ENCODE measurements at places on chromosomes 7 and 10.

DNA sequence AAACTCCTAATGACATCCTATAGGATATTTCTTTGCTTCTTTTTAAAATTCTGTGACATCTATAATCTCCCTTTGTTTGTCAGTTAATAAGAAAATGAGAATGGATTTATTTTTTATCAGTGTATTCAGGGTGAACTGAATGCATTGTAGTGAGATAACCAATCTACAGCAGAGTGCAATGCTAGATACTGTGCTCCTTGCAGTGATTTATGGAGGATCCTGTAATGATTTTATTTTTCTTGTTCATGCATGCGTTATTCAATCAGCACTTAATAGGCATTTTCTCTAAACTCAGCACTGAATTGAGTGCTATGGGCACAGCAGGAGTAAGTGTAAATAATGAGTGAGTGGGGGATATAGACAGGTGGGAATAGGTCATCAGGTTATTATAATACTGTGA, 253.9 kb downstream of the CDK14 start:
- no peak for DNase-seq

- no peak for DNase-seq
These were observed 212.3 kb downstream of the TCERG1L start for GRCh38 chr10:131099028-131099726.

GRCh38 chr7:136956671-136957070, 88.2 kb downstream of the CHRM2 start:
- DNase-seq, result no peak

DNA sequence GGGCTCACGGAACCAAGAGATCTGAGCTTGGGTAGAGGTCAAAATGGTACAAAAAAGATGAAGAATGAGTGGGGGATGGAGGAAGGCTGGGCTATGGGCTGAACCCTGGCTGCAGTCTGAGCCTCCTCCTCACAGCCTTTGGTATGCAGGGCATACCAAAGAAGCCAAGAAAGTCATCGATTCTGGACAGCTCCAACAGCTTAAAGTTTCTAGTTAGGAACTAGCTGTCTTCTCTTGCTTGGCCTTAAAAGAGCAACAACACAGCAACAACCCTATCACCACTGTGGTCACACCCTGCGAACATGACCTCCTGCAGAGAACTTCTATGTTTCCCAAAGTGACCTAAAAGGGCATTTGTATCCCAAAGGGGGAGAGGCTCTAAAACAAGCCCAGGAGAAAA, 126.1 kb upstream of the EFCAB10 start:
- DNase-seq, result no peak

DNA sequence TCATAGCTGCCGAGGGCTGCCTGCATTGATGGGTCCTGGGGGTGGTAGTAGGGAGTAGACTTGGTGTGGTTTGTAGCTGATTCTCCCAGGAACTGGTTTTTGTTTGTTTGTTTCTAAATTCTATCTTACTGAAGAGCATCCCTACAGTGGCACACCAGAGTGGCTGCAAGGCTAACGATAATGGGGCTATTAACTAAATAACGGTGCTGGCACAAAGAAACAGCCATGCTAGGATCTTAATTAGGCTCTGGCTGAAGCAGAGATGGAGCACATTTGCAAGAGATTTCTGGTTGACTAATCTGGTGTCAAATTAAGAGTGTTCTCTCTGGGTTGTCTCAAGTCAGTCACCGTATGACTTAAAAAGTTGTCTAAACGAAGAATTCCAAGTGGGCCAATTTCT, 590.0 kb downstream of the NRG3 start:
- DNase-seq, result no peak

GRCh38 chr7:132518102-132518838, 58.0 kb downstream of the PLXNA4 start:
- DNase-seq, result peak; percentile 7

GRCh38 chr7:14762561-14762960, 140.0 kb downstream of the DGKB start:
- no peak for DNase-seq

GRCh38 chr10:10313149-10313835, 704.4 kb upstream of the CELF2 start:
- no peak for DNase-seq

GRCh38 chr10:5563321-5563961, 38.7 kb downstream of the CALML3 start:
- no peak for DNase-seq

- no peak for DNase-seq
These were observed 194.2 kb upstream of the SLC26A5 start for GRCh38 chr7:103640031-103640779.

DNA sequence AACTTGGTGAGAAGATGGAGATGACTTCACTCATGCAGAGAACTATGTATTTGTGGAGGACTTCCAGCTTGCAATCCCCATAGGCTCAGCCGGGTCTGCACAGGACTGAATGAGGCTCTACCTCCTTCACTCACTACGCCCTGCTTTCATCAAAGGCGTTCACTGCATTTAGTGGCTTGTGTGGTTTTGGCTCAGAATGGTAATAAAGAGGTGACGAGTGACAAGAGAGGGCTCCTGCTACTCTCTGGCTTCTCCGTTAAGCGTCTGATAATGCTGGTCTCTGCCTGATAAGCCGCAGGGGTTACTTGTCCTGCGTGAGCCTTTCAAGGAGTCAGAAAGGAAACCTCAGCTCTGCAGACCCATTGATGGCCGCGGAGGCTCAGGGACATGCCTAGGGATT, 343.4 kb downstream of the PRPF18 start:
- no peak for DNase-seq
